ENCODE measurements at places on chromosomes 2 and 18.

DNA sequence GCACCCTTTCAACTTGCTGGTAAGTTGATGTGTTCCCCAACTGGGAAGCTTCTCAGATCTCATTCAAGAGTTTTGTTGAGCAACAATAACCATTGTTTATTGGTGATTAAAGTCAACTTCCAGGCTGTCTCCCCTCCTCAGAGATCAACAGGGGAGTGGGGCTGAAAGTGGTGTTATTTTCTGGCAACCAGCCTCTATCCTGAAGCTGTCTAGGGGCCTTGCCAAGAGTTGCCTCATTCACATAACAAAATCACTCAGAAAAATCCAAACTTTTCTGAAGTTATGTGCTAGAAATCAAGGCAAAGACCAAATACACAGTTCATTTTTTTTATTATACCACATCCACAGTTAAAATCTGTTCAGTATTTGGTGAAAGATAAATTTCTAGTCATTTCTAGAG is 788.4 kb downstream of the LRRTM4 start:
- no peak for DNase-seq

DNA sequence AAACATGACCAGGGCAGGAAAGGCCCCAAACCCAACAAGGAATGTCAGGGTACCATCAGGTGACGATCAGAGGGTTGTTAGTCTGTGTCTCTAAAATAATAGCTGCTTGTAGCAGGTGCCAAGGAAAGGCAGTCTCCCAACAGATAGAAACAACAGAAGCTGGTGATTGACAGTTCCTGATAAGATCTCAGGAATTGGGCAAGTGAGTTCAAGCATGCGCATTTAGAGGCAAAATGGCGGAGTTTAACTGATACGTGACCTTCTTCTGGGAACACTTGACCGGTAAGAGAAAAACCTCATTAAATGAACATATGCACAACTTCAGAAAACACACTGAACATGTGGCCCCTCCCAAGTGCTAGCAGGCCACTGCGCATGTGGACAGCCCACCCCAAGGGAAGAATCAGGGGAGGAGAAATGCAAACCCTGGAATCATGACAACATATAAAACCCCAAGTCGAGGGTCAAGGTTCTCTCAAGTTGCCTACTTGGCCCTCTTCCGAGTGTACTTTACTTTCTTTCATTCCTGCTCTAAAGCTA is 664.9 kb downstream of the KCNJ3 start:
- no peak for DNase-seq

DNA sequence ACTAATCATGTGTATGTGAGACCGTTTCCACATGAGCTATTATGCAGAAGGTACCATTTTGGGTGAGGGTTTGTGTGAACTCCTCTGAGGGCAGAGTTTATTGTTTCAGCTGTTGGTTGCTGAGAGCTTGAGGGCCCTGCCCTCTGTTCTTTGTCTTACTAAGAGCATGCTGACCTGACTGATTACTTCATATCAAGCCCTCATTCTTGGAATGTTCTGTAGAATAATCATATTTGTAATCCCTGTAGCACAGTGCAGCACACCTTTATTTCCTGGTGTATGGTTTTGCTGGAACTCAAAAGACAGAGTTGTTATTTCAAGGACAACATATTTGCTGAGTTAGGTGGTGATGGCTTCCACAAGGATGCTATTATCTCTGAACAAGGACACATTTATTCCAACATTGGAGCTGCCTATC is 118.5 kb downstream of the GALNT3 start:
- DNase-seq, result no peak

DNA sequence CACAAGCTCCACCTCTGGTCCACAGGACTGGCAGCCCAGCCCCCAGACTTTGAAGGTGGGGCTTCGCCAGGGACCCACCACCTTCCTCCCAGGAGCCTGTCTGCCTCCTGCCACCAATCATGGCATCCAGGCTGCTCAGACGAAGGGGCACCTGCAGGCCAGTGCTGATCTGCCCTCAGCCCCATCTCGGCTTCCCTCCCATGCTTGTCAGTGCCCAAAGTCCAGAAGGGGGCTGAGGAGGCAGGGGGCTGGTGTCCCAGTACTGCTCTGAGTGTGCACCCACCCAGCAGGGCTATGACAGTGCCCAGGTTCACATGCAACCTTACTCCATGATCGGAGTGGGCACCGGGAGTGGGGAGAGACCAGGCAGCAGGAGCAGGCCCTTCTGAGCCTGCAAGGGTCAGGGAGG is 25.3 kb upstream of the RUFY4 start:
- DNase-seq, result no peak

- no peak for DNase-seq
These were observed 18.2 kb upstream of the BOK start for GRCh38 chr2:241540401-241540770.
